ENCODE measurements at places on chromosomes 16 and 17.

- no peak for DNase-seq
These were observed 94.7 kb upstream of the TNRC6C start for GRCh38 chr17:77863814-77864161.

- no peak for DNase-seq
These were observed 91.1 kb downstream of the SSH2 start for GRCh38 chr17:29838961-29839360.

DNA sequence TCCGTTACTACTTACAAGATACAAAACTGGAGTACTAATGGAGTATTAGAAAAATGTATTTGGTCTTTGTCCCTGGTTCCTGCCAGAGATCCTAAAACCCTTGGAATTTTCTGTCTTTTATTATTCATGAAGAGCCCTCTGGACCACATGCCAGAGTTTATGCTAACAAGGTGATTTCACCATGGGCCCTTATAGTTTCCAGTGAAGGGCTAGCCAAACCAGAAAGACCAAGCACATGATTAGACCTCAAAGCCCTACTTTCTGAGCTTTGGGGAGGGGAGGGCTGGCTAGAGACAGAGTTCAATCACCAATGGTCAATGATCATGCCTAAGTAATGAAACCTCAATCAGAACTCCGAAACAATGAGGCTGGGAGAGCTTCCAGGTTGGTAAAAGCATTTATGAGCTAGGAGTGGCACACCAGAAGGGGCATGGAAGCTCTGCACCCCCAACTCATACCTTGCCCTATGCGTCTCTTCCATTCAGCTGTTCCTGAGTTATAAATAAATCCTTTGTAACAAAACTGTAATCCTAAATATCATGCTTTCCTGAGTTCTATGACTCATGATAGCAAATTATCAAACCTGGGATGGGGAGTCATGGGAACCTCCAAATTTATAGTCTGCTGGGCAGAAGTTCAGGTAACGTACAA, 10.4 kb downstream of the DCUN1D3 start:
- no peak for DNase-seq

- DNase-seq, result peak; percentile 33
These were observed 23.1 kb downstream of the LITAFD start for GRCh38 chr16:8905168-8905762.

- DNase-seq, result no peak
These were observed 78.8 kb downstream of the TBC1D16 start for GRCh38 chr17:79956853-79957252.

- DNase-seq, result peak; percentile 51
These were observed 20.4 kb upstream of the CDYL2 start for GRCh38 chr16:80824623-80825364.

GRCh38 chr16:49854796-49855203, 1.1 kb downstream of the ZNF423 start:
- no peak for DNase-seq

DNA sequence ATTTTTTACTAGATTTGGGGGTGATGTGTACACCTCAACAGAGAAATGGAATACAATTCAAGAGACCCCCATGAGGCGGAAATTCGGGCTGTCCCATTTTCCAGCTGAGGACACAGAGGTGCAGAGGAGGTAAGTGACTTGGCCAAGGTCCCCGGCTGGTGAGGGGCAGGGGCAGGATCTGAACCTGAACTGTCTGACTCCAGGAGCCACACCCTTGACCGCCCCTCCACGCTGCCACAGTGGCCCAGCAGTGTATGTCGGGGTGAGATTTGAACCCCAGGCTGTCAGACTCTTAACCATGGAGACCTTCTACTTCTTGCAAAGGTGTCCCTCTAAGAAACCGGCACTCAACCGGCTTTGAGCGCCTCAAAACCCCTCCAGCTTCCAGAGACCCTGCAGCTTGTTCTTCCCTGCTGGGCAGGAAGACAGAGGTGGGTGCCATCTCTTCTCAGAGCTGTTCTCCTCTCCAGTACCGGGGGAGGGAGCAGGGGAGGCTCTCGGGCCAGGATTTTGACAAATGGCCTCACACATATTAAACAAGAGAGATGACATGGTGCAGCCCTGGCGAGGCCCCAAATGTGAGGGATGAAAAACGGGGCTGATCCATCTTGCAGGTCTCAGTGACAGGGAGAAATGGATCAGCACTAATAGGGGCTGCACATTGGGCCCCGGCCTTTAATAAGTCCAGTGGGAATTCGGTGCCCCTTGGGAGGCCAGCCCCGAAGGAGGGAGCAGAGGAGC, 222.3 kb downstream of the GSG1L start:
- no peak for DNase-seq

- no peak for DNase-seq
These were observed 1.9 kb upstream of the ST6GALNAC1 start for GRCh38 chr17:76645481-76645880.

DNA sequence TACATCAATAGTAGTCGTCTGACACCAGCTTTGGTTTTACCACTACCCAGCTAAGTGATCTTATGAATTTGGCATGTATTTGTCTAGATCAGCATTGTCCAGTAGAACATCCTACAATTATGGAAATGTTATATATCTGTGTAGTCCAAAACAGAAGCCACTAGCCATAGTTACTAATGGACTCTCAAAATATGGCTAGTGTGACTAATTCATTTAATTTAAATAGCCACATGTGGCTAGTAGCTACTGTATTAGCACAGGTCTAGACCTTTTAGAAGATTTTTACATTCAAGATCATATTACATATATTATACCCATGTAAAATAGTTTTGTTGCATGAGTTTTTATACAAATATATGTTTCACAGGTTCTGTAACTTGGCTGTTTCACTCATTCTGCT, 27.0 kb upstream of the NFAT5 start:
- DNase-seq, result no peak

DNA sequence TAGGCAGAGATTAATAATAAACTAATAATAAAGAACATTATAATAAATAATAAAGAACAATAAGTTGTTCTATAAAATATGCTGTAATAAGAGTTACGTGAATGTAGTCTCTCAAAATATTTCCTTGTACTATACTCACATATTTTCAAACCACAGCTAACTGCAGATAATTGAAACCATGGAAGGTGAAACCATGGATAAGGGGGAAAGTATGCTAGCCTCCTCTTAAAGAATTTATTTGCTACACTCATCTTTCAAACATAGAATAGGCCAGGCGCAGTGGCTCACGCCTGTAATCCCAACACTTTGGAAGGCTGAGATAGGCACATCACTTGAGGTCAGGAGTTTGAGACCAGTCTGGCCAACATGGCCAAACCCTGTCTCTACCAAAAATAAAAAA, 18.5 kb downstream of the CYTH1 start:
- no peak for DNase-seq

DNA sequence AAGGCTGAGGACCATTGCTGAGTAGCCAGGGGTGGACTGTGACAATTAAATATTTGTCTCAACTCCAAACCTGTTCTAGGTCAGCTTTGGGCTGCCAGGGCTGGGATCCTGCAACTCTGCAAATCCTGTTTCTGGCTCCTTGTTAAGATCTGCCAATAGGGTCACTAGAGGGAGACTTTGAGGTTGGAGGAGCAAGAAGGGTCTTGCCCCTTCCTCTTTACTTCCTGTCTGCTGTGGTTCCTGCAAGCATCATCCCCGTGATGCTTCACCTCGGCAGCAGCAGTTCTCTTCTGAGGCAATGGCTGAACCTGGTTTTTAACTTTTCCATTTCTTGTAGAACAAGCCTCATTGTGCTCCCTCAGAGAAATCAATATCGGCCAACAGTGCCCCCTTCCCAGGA, 124.6 kb downstream of the IRX5 start:
- DNase-seq, result no peak

- no peak for DNase-seq
These were observed 55.1 kb upstream of the CLEC3A start for GRCh38 chr16:77967054-77967904.

DNA sequence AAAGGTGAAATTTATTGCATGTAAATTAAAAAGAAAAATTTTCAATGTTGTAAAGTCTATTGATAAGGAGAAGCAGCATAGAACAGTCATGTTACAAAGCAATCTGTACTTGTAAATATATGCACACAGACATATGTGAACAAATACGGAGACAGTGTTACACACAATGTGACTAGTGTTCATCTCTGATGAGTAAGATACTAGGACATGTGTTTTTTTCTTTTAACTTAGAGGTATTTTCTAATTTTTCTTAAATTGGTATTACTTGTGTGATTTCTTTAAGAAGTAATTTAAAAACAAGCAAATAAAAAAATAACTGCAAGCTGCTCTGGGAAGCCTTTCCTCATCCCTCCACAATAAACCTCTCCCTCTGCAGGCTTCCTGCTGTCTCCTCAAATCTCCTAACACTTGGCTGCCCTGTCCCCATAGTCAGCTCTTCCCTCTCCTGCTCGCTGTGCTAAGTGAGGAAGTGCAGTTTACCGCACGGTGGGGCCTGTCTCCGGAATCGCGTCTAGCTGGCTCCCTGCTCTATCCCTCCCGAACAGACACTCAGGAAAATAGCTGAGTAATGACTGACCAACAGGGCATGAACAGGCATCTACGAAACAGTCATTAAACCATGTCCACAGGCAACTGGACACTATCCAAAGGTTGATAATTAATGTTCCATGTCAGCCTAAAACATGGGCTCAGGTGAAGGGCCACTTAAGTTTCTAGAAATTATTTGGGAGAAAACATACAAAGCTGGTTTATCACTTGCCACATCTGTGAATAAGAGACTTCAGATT, 35.9 kb downstream of the CMTM4 start:
- peak; percentile 87 for DNase-seq

- no peak for DNase-seq
These were observed 18.0 kb downstream of the CCR7 start for GRCh38 chr17:40547079-40547784.

DNA sequence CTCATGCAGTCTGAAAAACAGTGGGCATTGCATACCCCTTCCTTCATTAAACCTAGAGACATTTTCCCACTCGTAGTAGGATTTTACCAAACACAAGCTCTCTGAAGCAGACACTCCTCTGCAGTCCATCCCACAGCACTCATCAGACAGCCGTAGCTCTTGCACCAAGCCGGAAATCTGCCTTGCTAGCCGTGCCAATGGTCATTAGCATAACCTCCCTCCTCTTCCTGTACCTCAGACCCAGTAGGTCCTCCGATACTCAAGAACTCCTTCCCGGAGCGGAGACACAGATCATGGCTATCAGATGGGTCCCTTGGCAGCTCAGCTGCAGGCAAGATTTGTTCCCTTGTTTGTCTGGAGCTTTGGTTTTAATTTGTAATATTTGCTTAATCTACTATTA, 483.1 kb upstream of the PSMD7 start:
- DNase-seq, result no peak

- DNase-seq, result no peak
These were observed 176.3 kb upstream of the ASIC2 start for GRCh38 chr17:33469421-33469820.

GRCh38 chr17:2214929-2215615, 88.5 kb downstream of the SMG6 start:
- DNase-seq, result no peak

DNA sequence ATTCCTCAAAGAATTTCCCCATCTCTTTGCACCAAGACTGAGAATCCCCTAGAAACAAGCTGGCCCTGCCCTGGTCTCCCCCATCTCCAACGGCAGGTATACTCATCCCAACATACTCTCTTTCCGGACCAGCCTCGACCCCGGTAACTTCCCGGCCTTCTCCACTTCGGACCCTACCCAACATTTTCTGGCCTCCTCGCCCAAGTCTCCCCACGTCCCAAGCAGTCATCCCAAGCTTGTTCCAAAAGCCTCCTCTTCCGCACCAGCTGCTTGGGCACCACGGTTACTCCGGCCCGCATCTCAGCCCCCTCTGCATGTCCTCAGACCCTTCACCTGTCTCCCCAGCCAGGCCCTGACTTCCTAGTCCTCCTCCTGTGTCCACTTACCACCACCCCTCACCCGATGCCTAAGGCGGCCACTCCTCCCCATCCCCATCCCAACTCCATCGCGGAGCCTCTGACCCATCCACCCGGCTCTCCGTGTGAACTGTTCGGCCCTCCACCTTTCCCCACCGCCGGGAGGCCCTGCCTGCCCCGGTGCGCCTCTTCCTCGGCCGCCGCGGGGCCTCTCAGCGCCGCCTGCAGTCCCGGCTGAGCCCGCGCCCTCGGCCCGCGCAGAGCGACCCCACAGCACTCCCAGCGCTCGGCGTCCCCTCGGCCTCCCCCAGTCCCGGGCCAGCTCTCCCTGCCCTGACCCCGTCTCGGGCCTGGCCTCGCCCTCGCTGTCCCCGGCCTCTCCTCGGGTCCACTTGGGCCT, 994 bp downstream of the PITPNA start:
- peak; percentile 36 for DNase-seq

DNA sequence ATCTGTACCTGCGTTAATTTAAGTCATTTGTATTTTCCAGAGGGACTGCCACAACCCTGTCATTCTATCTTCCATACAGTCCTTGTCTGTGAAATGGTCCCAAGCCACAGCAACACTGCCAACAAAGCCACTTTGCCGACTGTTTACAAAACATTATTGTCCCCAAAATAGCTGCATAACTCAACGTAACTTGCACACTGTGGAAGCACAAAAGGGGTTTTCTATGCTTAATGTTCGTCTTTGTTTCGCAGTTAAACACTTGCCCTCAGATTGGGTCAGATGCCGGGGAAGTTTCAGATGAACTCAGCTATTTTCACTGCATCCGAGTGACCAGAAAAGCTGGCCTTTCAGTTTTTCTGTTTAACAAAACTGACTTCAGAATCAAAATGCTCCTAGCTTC, 4.6 kb downstream of the SEC14L5 start:
- no peak for DNase-seq

DNA sequence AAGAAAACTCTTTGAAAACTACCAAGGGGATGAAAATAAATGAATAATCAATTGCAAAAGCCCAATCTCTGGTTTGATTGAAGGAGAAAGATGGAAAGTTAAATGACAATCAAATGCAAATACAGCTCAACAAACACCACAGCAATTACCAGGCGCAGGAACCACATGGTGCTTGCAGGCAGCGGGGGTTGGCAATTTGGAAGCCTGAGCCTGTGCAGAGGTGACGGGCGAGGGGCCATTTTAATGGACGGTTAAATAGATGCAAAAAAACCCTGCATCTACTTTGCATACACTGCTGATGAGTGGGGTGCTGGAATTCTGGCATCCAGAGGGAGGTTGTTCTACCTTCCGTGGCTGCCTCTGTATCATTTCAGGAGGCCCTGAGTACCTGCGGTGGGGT, 4.8 kb upstream of the SEZ6 start:
- DNase-seq, result no peak

DNA sequence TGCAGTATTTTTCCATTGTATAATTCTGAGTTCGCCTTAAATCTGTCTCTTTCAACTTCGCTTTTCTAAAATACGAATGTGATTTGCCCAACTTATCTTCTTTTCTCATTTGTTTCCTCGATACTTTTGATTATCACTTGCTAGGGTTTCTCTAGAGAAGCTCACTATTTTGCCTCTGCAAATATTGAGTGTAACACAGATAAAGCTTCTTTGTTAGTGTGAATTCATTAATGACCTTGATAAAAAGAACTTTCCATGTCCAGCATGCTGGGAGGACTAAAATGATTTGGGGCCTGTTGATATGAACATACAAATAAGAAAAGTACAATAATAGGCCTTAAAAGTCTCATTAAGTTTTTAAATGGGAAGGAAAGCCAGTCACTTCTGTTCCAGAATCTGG, 303.3 kb downstream of the MAP2K6 start:
- no peak for DNase-seq

Measured in HTR-8/SVneo (cell line).